ENCODE measurements at places on chromosomes 13 and 19.

DNA sequence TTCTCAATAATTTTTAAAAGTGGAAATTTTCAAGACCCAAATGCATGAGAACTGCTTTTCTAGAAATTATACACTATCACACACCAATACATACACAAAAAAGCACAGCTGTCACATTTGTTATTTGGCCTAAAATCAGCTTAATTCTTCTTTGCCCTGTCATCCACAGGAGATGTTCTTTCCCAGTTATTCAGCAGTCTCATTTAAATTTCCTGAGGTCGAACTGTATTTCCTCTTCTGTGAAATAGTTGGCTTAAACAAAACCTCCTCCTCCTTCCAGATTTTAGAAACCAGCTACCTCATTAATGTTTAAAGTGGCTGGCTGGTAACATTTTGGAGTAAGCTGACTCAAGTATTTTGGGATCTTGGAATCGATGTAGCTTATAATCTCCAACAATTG, 39.1 kb downstream of the SMAD9 start:
- no peak for DNase-seq

- no peak for DNase-seq
Measured at GRCh38 chr13:96299235-96299634, 209.3 kb downstream of the HS6ST3 start.

DNA sequence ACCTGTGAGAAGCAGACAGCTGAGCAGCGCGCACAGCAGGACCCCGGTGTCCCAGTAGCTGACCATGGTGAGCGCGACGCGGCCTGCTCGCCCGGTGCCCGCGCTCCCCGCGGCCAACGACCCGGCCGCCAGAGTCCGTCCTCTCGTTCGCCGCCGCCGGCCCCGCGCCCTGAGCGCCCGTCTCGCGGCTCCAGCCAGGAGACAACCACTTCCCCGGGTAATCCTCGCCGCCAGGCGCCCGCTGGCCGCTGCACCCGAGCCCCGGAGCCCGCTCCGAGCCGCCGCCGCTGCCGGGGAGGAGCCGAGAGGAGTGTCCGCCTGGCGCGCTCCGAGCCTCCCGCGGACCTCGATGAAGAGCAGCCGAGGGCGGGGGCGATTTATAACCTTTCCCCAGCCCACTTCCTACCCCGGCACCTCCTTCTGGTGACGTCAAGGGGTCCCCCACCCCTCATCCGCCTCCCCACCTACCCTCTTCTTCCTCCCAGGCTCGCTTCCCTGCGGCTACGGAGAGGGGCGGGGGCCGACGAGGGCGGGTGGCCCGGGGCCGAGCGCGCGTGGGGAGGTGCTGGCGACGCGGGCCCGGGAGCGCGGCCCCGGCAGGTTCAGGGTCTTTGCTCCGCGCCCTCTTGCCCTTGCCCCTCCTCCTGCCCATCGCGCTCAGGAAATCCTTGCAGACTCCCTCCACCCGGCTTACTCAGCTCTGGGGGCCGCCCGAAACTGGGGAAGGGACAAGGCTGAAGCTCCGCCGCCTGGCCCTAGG, at the start of gene FLT1:
Gene FLT1 (minus strand): TSS at position 351 of the 760 bp plus-strand sequence. CDS start 285 bp downstream, at position 66.
- DNase-seq: no peak

- no peak for DNase-seq
Measured at GRCh38 chr13:44815623-44816022, 173.6 kb downstream of the NUFIP1 start.

DNA sequence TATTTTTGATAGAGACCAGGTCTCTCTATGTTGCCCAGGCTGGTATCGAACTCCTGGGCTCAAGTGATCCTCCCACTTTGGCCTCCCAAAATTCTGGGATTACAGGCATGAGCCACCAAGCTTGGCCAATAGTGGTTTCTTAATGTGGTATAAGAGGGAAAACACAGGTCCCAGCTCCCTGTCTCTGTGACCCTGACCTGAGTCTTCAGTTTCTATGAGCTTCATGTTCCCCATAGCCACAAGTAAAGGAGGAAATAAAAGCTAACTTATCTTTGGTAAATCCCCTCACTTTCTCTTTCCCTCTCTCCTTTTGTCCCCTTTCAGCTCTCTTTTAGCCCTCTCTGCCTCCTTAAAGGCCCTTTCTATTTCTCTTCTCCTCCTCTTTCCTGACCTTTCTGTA, 50.3 kb downstream of the ABCC4 start:
- no peak for DNase-seq
